NT2/D1 (cell line): ENCODE measurements at places on chromosomes 3 and 15.
A peak's percentile ranks its signal among the peaks of the same experiment; 100 is the strongest.

DNA sequence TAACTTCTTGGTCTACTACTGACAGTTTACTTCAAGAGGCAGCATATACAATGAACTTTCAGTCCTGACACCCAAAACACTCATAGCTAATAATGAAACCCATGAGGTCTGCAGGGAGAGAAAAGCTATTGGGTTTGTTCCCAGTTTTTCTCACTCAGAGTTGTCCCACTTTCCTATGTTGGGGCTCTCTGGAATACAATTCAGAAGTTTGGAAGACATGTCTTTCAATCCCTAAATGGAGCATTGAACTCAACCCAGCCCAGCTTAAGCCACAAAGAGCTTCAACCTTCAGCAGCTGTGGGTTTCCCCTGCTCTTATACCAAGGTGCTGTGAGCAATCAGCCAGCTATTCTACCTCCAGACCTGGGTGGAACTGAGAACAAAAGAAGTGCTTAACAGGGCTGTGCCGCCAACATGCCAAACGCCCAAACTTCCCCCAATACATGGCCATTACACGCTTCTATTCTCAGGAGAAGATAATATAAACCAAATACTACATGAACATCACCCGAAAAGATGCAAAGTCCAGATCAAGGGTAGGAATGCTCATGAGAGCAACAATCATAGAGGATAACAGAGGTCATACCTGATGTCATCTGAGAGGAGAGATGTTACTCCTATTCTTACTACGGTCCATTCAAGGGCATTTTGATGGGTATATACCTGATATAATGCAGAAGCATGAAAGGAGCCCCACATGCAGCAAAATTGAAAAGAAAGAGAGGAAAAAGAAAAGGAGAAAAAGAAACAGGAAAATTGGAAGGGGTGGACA is 131.2 kb upstream of the TGFBR2 start:
- DNase-seq, result no peak

- no peak for DNase-seq
These were observed 36.3 kb upstream of the HERC1 start for GRCh38 chr15:63870043-63870394.

GRCh38 chr3:23659274-23659673 is 146.5 kb upstream of the UBE2E1 start:
- DNase-seq, result no peak

DNA sequence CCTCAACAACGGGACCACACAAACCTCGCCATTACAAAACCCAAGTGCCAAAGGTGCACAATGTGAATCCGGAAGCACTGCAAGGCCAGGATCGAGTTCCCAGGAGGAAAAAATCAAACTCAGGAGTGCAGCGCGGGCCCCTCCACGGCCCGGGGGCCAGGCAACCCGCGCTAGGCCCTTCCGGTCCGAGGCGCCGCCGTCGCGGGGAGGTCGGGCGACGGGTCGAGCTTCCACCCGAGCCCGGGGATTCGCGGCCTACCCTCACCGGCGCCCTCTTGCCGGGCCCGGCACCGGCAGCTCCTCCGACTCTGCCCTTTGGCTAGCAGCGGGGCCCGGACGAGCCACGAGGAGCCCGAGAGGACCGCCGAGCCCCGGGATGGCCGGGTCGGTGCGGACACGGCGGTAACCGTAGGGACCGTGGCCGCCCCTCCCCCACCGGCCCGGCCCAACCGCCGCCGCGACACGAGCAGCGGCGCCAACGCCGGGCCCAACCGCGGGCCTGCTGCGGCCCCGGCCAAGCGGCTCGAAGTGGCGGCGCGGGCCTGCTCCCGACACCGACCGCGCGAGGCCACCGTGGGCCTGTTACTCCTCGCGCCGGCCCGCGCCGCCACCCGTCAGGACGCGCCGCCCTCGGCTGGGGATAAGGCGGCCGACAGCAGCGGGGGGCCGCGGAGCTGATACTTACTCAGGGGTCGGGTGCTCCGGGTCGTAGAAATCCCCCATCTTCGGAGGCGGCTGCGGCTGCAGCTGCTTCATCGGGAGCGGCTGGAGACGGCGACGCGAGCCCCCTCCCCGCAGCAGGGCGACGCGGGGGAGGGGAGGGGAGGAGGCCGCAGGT is 525 bp downstream of the SETD2 start:
- no peak for DNase-seq

- DNase-seq, result no peak
These were observed 2.7 kb upstream of the CDC25A start for GRCh38 chr3:48190911-48191310.

GRCh38 chr15:64916365-64916764 is 4.7 kb downstream of the ANKDD1A start:
- DNase-seq, result no peak

DNA sequence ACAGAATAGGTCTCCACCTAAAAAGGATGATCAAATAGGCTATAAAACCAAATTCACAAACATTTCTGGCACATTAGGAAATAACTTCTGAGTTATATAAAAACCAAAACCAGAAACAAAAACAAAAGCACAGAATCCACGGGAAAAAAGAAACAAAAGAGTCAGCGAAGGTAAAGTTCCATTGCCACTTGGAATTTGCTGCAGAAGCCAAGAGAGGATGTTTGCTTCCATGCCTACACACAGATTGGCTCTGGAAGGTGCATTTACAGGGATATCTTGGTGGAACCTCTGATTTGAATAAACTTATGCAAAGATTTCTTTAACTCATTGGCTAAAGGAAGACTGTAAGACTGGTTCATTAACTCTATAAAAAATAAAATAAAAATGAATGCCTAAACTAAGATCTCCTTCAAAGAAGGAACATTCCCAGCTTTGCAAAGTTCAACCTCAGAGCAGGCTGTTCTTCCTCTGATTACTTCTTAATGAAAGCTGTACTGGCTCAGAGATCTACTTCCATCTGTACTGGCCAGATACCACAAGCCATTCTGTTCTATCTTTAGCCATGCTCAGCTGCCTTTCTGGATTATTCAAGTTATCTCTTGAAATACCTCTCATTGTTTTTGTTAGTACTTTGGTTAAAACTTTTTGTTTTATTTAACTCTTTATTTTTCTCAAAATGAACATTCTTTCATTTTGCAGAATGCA is 537.5 kb upstream of the CCDC54 start:
- no peak for DNase-seq

GRCh38 chr3:47635536-47635935 is 56.9 kb upstream of the CSPG5 start:
- DNase-seq, result no peak

DNA sequence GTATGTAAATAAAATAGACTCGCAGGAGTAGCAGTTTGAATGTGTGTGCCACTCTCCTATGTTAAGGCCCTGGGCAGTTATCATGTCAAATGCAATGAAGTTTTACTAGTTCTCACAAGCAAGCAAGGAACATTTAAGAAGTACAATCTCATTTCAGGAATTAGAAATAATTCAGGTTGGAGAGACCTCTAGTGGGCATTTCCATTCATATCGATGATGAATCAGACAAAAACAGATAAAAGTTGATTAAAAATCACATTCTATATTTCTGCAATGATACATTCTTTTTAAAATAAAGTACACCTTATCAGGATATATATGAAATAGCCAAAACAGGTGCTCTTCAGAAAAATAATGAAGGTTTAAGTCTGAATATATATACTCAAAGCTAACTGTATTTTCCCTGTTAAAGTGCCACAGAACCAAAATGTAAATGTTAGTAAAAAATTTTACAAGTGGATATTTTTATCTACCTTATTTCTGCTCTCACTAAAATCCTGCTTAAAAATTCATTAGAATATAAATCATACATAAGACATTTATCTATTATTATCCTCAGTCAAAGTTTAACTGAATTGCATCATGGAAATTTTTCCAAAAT is 492.4 kb upstream of the FRG2C start:
- DNase-seq, result no peak

DNA sequence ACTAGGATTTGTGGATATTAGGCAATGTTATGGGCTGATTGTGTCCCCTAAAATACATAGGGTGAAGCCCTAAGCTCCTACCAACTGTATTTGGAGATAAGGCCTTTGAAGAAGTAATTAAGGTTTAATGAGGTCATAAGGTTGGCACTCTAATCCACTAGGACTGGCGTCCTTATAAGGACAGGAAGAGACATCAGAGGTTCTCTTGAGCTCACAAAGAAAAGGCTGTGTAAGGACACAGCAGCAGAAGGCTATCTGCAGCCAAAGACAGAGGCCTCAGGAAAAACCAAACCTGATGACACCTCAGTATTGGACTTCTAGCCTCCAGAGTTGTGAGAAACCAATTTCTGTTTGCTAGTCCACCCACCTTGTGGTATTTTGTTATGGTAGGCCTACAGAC is 416.7 kb downstream of the ZBTB20 start:
- no peak for DNase-seq

DNA sequence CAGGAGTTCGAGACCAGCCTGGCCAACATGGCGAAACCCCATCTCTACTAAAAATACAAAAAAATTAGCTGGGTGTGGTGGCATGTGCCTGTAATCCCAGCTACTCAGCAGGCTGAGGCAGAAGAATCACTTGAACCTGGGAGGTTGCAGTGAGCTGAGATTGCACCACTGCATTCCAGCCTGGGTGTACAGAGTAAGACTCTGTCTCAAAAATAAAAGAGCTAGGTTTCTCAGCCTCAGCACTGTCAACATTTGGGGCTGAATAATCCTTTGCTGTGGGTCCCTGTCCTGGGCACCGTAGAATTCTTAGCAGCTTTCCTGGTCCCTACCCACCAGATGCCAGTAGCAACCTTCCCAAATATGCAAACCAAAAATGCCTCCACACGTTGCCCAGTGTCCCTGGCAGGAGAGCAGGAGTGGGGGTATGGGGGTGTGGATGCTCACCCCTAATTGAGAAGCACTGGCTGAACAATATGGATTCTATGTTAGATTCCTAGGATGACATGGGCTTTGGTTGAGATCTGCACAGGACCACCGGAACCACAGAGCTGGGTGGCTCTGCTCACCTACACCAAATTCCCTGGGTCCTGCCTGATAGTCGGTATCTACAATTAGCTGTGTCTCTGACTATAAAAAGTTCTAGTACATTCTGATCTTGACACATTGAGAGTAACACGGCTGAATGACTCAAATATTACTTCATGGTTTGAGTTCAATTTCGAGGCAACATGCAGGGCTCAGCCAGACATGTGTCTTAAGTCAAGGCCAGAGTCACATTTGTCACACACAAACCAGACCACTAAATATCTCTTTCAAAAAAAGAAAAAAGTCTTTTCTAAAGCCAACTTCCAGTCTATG is 577.0 kb upstream of the MDFIC2 start:
- DNase-seq, result no peak

DNA sequence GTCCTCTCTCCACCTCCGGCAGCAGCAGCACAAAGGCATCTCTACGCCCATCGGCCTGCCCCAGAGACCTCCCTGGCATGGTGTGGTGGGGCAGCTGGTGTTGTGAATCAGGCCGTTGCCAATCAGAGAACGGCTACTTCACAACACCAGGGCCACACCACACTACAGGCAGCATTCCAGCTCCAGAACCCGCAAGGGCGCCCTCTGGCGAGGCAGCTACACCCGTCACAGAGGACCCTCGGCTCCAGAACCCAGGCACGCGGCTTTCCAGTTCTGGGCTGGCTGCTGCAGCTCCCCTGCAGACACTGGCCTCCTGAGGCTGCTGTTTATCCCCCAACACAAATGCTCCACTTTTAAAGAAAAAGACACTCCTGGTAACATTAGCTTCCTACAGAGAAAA is 127.5 kb upstream of the TOPAZ1 start:
- peak; percentile 48 for DNase-seq

- DNase-seq, result no peak
These were observed 976 bp upstream of the ARGFX start for GRCh38 chr3:121566773-121567172.

- no peak for DNase-seq
These were observed 7.5 kb downstream of the LCTL start for GRCh38 chr15:66558271-66558670.

- no peak for DNase-seq
These were observed 1248.9 kb upstream of the EPHA6 start for GRCh38 chr3:95565502-95565901.

GRCh38 chr15:21267671-21268395 is 172.5 kb downstream of the POTEB3 start:
- no peak for DNase-seq

- DNase-seq, result no peak
These were observed 19.0 kb upstream of the CRABP1 start for GRCh38 chr15:78321041-78321570.

DNA sequence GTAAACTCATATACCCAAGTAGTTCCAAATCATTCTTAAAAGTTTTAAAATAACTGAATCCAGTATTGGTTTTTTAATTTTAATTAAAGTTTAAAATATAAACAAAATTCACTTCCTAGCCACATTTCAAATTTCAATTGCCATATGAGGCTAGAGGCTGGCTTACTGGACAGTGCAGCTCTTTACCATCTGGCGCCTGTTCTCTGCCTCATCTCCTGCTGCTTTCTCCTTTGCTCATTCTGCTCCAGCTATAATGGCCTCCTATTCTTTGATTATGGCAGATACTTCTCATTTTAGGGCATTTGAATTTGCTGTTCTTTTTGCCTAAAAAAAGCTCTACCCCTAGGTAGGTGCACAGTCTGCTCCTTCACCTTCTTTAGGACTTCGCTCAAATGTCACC is 19.1 kb downstream of the ARMC8 start:
- DNase-seq, result no peak

DNA sequence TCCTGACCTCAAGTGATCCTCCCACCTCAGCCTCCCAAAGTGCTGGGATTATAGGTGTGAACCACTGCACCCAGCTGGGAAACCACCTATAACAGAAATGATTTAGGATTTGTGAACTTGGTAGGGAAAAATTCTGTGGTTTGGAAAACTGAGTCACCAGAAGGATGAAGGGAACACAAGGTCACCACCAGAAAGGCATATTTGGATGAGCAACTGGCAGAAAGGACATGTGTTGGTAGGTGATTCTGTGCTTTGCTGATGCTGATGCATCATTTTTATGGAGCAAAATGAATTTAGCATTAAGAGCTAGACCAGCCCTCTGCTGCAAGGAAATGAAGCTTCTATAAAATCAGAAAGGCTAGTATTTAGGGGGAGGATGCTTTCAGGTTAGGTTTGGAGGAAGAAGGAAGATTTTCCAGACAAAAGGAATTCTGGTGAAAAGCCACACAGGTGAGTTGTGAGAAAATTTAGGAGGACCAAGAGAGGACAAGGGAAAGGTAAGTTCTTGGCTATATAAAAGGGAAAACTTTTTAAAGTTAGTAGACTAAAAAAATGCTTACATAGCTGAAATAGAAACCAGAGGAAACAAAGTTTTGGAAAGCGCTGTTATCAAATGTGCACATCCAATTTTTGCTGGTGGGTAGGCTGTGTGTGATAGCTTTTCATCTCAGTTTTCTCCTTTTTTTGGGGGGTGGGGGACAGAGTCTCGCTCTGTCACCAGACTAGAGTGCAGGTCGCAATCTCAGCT is 3.6 kb downstream of the PXK start:
- no peak for DNase-seq

DNA sequence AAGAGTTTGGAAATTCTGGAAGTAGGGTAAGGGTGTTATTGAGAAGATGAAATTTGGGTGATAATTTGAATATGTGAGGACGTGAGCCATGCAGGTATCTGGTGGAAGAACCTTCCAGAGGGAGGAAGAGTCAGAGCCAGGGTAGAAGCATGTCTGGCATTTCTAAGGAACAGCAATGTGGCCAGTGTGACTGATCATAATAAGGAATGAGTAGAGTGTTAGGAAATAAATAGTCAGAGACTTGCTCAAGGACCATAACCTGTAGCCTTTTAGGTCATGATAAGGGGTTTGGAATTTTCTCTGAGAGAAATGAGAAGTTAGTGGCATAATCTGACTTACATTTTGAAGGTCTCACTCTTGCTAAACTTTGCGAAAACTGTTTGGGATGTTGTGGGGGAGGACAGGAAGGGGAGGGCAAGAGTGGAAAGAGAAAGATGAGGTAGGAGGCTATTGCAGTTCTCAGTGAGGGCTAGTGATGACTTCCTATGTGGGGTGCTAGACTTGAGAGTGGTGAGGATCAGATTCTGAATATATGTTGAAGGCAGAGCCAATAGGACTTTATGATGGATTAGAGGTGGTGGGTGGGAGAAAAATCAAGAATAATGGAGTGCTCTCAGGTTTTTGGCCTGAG is 568.3 kb downstream of the AGBL1 start:
- no peak for DNase-seq
